ENCODE measurements at places on chromosomes 13 and 19.

GRCh38 chr13:76803831-76804230, 82.4 kb downstream of the KCTD12 start:
- DNase-seq: no peak

- peak; percentile 43 for DNase-seq
These were observed 24.3 kb upstream of the SPACA7 start for GRCh38 chr13:112351825-112352224.

- no peak for DNase-seq
These were observed 37.8 kb downstream of the SKA3 start for GRCh38 chr13:21138561-21138960.

DNA sequence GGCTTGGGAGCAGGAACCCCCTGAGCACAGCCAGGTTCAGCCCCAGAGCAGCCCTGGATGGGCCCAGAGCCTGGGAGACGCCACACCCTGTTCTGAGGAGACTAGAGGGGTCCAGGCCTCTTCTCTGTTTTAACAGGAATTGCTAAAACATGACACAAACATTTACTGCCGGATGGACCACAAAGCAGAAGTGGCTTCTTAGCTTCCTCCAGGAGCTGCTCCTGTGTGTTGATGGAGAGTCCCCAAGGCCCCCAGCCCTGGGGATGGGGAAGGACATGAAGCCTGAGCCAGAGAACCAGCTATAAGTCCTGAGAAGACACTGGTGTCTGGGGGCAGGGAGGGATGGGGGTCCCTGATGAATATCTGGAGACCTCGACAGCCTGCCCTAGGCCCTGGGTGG, 14.6 kb downstream of the CEACAM3 start:
- DNase-seq: peak; percentile 27

DNA sequence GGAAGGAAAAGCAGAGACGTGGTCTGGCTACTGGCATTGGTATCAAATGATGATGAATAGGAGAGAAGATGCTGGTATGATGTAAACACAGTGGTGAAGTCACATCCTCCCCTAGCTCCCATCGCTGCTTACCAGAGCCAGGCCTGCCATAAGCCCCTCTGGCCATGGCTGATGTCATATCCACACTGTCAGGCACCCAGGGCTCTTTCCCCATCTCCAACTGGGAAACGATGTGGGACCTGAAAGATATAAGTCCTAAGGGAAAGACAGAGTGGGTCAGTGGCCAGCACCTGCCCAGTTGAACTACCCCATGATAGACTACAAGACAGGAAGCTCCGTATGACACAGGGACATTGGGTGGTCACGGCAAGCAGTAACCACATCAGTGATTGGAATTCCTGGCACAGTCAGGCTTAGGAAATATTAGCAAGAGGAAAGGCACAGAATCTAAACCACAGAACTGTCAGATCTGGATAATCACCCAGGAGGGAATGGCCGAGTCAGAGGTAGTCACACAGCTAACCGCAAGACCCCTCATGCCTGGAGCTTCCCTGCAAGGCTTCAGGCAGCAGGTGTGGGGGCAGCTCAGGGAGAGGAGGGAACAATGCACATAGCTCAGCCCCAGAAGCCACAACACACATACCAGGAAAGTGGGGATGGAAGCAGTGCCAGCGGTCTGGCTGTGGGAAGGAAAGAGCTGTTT, 3.8 kb downstream of the ZNF792 start:
- DNase-seq: peak; percentile 43

DNA sequence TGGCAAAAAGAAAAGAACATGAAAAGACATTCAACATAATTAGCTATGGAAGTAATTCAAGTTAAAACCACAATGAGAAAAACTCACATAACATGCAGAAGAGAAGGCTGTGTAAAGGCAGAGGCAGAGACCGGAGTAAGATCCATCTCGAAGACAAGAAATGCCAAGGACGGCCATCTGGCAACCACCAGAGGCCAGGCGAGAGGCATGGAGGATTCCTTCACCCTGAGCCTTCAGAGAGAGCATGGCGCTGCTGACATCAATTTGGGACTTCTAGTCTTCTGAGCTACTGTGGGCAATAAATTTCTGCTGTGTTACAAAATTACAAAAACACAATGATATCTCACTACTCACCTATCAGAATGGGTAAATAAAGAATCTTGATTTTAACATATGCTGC, 381.0 kb downstream of the TSHZ3 start:
- DNase-seq: no peak

DNA sequence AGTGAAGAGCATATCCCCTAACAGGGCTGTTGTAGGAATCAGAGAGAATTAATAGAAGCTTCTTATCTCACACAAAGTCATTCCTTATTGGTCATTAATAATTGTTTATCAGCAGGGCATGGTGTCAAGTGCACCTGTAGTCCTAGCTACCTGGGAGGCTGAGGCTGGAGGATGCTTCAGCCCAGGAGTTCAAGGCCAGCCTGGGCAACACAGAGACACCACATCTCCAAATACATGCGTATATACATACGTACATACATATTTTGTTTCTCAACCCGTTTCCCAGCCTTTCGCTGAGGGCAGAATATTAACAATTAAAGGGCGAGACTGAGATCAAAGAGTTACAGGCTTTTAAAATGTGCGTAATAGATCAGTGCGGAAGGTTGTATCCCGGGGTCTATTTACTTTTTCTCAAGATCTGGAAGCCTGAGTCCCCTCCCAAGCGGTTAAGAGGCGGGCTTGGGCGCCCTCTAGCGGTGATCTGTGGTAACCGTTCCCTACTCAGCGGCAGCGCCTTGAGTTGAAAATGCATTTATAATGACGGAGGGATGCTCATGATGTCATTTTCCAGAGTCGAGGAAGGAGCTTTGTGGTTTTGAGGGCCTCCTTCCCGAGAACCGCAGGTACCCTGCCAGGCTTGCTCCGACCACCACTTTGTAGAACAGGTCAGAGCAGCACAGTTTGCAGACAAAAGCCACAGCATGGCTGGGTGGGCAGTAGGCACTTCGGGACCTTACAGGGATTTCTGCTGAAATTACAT, 169.6 kb upstream of the GPR12 start:
- peak; percentile 93 for DNase-seq

DNA sequence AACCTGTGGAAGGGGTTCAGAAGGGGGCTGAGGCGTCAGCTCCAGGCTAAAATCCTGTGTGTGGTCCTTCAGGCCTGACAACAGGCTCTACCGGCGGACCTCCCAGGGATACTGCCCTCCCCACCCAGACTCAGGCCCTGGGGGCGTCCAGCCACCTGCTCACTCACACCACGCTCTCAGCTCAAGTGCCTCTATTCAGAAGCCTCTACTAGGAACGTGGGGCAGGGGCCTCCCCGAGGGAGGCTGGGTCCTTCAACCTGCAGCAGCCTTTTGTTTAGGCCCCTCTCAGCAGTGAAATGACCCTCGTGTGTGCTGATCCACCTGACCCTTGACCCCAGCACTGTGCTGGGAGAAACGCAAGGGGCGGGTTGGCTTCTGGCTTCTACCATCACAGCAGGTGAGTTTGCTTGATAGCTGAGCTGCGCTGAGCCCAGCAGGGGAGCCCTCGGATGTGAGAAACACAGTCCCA, 10.6 kb downstream of the PLPP2 start:
- no peak for DNase-seq

GRCh38 chr13:111962431-111962891, 104.5 kb upstream of the SOX1 start:
- no peak for DNase-seq

DNA sequence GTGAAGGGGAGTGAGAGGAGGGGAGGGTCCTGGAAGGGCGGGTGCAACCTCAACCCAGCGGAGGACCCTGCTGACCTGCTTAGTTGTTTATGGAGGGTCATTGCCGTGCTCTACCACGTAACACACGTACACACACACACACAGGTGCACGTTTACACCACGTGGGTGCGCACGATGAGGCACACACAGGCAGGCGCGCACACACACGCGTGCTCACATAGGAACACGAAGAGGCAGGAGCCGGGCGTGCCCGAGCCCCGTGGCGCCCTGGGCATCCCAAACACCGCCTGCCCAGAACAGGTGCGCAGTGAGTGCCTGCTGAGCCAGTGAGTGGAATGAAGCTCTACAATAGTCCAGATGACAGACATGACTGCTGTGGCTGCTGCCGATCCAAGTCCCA, 11.2 kb upstream of the MADCAM1 start:
- no peak for DNase-seq

- no peak for DNase-seq
These were observed 26.2 kb downstream of the INSR start for GRCh38 chr19:7267792-7268704.
